ENCODE measurements at places on chromosomes 16 and 17.

GRCh38 chr17:35088356-35088880 is 24.9 kb upstream of the RFFL start:
- no peak for DNase-seq

GRCh38 chr16:15507301-15507958 is 73.0 kb downstream of the BMERB1 start:
- DNase-seq = no peak

DNA sequence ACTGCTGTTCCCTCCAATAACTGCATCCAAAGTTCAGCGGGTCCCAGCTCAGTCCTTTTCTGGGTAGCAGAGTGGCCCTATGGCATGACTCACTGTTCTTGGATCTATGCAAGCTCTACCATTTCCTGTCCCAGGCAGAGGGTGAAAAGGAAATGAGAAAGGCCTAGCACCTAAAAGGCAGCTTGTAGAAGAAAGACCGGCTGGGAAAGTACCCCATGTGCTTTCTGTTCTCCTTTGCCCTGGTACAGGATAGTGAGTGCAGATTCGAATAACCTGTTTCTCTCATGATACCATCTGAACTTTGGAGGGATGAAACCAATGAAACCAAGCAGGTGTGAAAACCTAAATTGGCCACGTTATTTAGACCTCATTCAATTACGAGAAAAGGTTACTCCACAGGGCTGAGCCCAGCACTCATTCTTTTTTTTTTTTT is 12.7 kb upstream of the HASPIN start:
- no peak for DNase-seq

GRCh38 chr16:10939649-10940234 is 2.5 kb downstream of the DEXI start:
- no peak for DNase-seq

- DNase-seq = no peak
Observed at GRCh38 chr16:56425439-56425832, at the start of gene AMFR. TSS of gene AMFR (minus strand) at chr16:56425545. CDS start at chr16:56425327, 218 bp downstream.

GRCh38 chr16:85652431-85653221 is 36.1 kb downstream of the GINS2 start:
- no peak for DNase-seq

DNA sequence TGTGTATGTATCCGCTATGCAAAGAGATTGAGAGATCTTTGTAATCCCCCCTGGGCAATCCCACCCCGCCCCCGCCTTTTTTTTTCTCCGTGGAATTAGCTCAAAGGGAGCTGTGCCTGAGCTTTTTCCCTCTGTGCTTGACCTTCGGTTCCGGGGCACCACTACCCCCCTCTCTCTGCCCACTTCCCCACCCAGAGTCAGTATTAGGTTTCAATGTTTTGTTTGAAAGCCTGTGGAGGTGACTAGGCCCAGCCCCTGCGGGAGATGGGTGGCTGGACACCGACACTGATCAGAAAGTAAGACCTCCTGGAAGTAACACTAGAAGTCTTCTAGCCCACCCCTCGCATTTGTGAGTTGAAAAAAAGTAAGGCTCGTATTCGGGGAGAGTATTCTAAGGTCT is 7.0 kb downstream of the CBLN1 start:
- no peak for DNase-seq

DNA sequence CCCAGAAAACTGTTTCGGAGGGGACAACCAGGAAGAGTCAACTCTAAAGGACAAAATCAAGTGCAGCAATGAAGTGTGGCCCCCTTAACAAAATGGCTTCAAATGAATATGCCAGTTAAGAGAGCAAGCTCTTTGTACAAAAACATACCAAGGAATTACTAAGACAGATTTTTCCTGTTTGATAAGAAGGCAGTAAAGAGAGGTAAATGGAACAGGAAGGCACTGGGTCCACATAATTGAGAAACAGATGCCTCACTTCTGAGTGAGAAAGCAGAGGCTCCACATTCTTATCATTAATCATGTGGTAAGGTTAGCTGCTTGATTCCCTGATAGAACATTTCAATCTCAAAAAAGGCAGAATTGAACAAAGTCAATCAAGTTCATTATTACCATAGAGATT is 44.9 kb downstream of the MBTD1 start:
- no peak for DNase-seq

DNA sequence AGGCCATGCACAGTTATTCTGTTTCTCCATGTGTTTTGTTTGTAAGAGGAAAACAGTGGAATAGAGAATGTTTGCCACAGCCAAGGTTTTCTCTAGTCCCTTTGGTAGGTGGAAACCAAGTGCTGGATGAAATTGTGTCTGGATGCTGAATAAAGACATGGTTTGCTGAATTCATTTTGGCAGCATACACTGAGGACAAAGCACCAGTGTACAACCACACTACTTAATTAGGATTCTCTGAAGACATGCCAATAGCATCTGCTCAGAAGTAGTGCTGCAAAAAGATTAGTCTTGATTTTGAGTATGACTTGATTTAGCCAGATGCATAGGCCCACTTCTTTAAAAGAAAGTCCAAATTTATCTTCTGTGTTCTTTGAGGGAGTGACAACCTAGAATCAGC is 230.5 kb upstream of the CACNG5 start:
- no peak for DNase-seq

DNA sequence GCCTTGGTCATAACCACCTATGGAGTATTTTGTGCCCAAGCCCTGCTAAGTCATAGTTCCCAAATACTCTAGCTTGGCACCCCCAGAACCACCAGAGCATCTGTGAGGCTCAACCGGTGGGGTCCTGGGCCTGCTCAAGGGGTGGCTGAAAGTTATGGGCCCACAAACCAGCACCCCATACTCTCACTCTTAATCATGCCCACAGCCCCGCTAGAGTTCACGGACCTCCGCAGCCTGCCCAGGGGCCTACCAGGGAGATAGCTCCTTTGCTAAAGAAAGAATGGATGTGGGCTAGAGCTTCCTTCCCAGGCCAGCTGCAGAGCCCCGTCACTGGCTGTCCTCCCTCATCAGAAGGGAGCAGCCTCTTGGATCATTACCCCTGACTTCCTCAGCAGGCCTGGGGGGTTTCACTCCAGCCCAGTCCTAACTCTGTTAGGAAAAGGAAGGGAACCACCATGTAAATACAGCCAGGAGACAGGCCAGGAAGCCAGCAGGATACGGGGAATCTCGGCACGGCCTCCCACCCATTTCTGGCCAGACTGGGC is 1.4 kb downstream of the GIT1 start:
- no peak for DNase-seq

DNA sequence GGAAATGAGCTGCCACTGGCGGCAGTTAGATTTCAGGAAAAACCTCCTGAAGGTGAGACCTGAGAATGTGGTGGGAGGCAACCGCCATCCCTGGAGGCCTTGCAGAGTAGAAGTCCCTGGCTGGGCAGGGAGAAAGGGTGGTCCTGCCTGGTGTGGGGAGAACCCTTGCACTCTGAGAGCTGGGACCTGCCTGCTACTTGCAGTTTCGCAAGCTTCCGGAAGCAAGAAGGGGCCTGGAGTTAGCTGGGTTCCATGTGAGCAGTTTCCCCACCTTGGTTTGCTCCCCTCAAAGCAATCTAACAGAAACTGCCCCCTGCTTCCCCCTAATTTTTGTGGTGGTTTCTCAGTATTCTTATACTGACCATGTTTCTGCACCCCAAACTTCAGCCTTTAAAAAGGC is 6.5 kb downstream of the ZNF629 start:
- no peak for DNase-seq

Measured in AG04449 (cell line).